Activated T-cell treated with anti-CD3 and anti-CD28 coated beads, Interleukin-2, amount 50 U/mL, for 4 hours (primary cell): ENCODE measurements at places on chromosomes 12 and 14. TPM values are rescaled to one million over a fixed set of nuclear protein-coding genes. Genes with fewer than 3 reads are reported as not detected.

USP44 gene
- total RNA-seq, result 2.2 TPM

MYF6 gene
- not detected for total RNA-seq

ERBB3 gene
- 0.48 TPM for total RNA-seq

TPH2 gene
- not detected for total RNA-seq
